ENCODE measurements at places on chromosomes 12 and 14. TPM values are rescaled to one million over a fixed set of nuclear protein-coding genes. Genes with fewer than 3 reads are reported as not detected.

KRT72 gene
- total RNA-seq, result not detected

FAM186B gene
- total RNA-seq, result 0.17 TPM

TMEM30B gene
- 15.8 TPM for total RNA-seq

PRORP gene
- 48.2 TPM for total RNA-seq

MSI1 gene
- total RNA-seq, result 2.2 TPM

SPTB gene
- total RNA-seq, result 1.1 TPM

LRRC9 gene
- 0.13 TPM for total RNA-seq

RBM19 gene
- 16.5 TPM for total RNA-seq

TTC7B gene
- 16.1 TPM for total RNA-seq

STYK1 gene
- total RNA-seq, result 0.48 TPM

HNF1A gene
- total RNA-seq, result 13.2 TPM

PGF gene
- 25.0 TPM for total RNA-seq

CNTN1 gene
- total RNA-seq, result 4.1 TPM

SIX6 gene
- not detected for total RNA-seq

CD27 gene
- not detected for total RNA-seq

AREL1 gene
- total RNA-seq, result 31.7 TPM

CHFR gene
- total RNA-seq, result 33.4 TPM

ELK3 gene
- 10.6 TPM for total RNA-seq

SOAT2 gene
- 21.8 TPM for total RNA-seq

OVCH1 gene
- 0.53 TPM for total RNA-seq

DNAJC22 gene
- 28.3 TPM for total RNA-seq

FITM1 gene
- total RNA-seq, result 1.0 TPM

DBX2 gene
- not detected for total RNA-seq

MIP gene
- 0.08 TPM for total RNA-seq

DENR gene
- total RNA-seq, result 42.6 TPM

MARS1 gene
- 117 TPM for total RNA-seq

All from hepatocyte (in vitro differentiated cells).